T-helper 1 cell (primary cell): ENCODE measurements at places on chromosomes 1 and 21.

DNA sequence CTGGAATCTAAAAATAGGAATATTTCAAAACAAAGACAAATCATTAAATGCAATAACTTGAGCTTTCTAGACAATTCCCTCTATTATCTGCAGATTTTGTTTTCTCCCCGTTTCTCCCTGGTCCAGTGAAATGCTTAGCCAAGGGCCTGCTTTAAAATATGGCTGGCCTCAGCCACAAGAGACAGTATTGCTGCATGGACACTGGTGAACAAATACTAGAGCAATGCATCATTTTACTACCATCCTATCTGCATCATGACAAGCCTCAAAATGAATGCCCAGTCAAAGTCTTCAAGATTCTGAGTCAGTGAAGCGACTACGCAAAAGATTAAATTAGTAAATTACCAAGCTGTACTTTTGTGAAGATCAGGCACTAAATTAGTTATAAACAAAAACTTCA, 80.5 kb downstream of the ENAH start:
- no peak for DNase-seq

DNA sequence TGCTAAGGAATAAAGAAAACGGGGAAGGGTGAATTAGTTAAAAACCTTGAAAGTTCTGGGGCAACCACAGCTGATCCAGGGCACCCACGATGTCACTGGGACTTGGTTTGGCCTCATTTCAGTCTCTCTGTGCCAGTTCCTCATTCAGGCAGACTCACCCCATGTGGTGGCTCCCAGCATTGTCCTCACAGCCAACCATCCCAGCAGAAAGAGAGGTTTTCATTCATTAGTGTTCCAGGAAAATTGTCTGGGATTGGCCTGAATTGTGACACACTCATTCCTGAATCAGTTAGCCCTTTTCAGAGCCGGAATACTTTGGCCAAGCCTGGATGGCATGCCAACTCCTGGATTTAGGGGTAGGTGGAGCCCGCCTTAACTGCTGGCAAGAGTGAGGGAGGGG, 367.7 kb downstream of the PRDM2 start:
- DNase-seq = no peak

GRCh38 chr1:80158771-80159170, 1152.2 kb upstream of the ADGRL4 start:
- no peak for DNase-seq

DNA sequence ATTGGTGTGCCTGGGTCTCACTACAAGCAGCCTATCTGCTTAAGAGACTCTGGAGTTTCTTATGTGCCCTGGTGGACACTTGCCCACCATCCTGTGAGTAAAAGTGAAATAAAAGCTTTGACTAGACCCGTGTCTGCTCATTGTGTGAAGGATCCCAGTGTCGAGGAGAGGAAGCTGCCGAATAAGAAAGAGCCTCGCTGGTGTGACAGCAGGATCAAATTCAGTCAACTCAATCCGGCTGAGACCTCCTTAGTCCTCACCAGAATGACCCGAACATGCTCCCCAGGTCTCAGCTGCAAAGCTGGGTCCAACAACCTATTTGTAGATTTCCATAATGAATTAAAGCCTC, 14.8 kb downstream of the CD2 start:
- no peak for DNase-seq

GRCh38 chr1:201764166-201764565, 64.8 kb upstream of the IPO9 start:
- no peak for DNase-seq

- DNase-seq = no peak
Observed at GRCh38 chr1:97936976-97937375, 16.1 kb upstream of the DPYD start.

GRCh38 chr1:229641306-229641705, 15.3 kb downstream of the URB2 start:
- no peak for DNase-seq

DNA sequence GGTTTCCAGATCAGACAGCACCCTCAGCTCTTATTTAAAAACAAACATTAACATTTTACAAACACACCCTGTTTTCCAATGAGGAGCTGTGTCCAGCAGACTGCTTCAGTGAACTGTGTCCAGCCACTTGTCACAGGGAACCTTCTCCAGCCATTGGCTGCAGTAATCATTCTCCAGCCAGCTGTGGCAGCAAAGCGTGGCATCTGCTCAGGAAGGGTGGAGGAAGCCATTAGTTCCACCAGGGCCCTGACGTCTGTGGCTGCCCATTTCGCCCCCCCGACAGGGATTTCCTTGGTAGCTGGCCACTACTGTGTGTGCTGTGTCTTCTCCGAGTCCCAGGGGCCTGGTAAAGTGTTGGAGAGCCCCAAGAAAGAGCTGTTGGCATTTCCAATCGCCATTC, 62.9 kb upstream of the SELENON start:
- DNase-seq = no peak

GRCh38 chr1:43611950-43612349, 38.0 kb upstream of the KDM4A start:
- DNase-seq = no peak

DNA sequence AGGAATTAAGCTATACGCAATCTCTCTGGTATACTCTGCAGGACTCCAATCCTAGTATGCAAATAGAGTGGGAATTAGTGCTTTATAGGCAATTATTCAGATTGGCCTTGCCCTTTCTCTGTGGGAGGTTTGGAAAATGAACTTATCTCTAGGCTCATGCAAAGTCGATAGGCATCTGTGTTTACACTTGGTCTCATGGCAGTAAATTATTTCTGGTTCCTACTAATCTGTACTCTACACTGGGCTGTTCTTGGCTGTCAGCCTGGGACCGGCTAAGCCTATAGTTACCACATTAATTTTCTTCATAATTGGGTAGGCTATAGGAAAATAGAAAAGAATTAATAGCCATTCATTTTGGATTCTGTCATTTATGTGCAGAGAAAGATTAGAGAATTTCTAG, 544.6 kb downstream of the AMY1C start:
- DNase-seq = no peak

DNA sequence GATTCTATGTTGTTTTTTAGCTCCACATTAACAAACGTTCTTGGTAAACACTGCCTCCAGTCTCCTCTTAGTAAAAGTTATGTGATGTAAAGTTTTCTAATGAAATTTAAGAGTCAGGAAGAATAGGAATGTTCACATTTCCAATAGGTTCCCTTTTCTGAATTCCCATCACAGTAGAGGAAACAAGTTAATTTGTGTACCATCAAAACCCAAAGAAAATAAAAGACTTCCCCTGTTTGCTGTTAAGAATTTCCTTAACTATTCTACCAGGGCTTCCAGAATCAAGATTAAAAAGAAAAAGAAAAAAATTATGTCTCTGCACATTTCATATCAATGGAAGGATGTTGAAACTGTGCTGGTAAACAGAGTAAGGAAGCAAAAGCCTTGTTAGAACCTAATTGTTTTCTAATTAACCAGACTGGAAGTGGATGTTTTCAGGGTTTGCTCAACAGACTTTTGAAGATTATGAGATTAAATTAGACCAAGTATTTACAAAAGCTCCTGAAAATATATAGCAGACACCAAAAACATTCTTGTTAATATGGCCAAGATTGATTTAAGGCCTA, 43.4 kb upstream of the PALMD start:
- no peak for DNase-seq

GRCh38 chr1:192702212-192702902, 66.4 kb downstream of the RGS13 start:
- no peak for DNase-seq

GRCh38 chr1:15940110-15941043, 35.5 kb downstream of the ZBTB17 start:
- DNase-seq = no peak

- no peak for DNase-seq
Observed at GRCh38 chr1:23018661-23019093, 591 bp upstream of the KDM1A start.

GRCh38 chr1:9621032-9621431, 30.5 kb upstream of the PIK3CD start:
- DNase-seq = no peak

GRCh38 chr21:45826676-45827301, 154.8 kb upstream of the COL6A1 start:
- DNase-seq = no peak

DNA sequence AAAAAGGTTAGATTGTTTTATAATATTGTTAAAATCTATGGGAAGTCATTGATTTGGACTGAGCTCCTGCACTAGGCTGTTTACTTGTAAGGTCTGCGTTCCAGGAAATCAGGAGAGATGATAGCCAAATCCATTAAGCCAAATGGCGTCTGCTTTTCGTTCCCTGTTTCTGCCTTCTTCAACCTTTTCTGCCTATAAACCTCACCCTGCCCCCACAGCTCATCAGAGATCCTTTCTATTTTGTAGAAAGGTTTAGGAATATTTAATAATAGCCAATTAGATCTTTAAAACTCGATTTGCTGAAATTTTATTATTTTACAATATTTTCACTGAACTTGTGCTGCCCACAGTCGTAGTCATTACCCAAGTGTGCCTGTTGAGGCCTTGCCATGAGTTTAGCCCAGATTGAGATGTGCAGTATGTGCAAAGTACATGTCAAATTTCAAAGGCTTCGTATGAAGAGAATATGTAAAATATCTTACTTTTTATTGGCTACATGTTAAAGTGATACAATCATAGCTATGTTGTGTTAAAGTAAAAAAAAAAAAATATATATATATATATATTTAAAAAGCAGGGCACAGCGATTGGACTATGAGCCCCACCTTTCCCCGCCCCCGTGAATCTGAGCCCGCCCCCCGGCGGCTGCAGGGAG, 444 bp upstream of the IARS2 start:
- DNase-seq = no peak

- DNase-seq = no peak
Observed at GRCh38 chr1:40739455-40740008, 44.1 kb upstream of the KCNQ4 start.

DNA sequence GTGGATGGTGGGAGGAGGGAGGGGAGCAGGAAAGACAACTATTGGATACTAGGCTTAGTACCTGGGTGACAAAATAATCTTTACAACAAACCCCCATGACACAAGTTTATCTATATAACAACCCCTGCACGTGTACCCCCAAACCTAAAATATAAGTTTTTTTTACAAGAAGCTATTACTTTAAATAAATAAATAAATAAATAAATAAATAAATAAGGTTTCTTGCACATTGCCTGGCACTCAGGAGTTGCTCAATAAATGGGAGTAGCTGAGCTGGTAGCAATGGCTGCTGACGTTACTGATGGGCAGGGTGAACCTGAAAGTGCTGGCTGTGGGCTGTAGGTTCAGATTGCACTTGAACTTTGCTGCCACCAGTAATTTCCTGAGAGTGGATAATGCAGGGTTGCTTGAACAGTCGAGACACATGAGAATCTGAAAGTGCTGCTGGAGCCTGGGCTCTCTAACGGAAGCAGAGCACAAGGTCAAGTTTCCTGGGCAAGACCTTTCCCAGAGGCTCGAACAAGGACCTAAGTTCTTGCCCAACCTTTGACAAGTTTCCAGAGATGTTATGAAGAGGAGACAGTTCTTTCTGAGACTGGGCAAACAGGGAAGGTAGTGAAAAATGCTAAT, 14.8 kb upstream of the KCNE2 start:
- no peak for DNase-seq

GRCh38 chr21:41897700-41898099, 18.6 kb upstream of the PRDM15 start:
- DNase-seq = no peak

- DNase-seq = no peak
Observed at GRCh38 chr1:154992721-154993571, 440 bp upstream of the LENEP start.

DNA sequence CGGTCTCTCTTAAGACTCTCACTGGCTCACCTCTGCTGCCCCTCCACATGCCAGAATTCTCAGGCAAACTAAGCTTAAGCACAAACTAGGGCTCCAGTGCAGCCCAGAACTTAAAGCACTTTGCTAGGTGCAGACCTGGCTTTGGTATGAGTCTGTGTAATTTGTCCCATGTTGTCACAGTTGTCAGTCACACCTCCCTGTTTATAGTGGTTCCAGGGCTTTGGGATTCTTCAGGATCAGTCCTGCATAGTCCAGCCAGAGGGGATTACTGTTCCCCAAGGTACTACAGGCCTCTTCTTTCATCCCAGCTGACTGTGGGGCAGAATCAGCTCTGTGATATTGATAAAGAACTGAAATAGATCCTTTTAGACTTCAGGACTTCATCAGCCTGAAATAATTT, 105.0 kb upstream of the UBE2U start:
- no peak for DNase-seq

GRCh38 chr1:99110140-99111041, 105.7 kb upstream of the PLPPR5 start:
- DNase-seq = no peak

GRCh38 chr1:208203127-208203847, 40.9 kb downstream of the PLXNA2 start:
- no peak for DNase-seq

GRCh38 chr1:905071-905749, 18.5 kb upstream of the SAMD11 start:
- no peak for DNase-seq

- no peak for DNase-seq
Observed at GRCh38 chr1:118204105-118204504, 19.1 kb upstream of the SPAG17 start.

GRCh38 chr1:98005326-98006010, 84.6 kb upstream of the DPYD start:
- no peak for DNase-seq

GRCh38 chr1:44559330-44559729, 115.0 kb downstream of the TMEM53 start:
- no peak for DNase-seq

- DNase-seq = peak; percentile 53
Observed at GRCh38 chr1:154608397-154609270, 648 bp upstream of the ADAR start.

- no peak for DNase-seq
Observed at GRCh38 chr1:193472838-193473398, 286.5 kb upstream of the B3GALT2 start.

- no peak for DNase-seq
Observed at GRCh38 chr1:1433804-1434130, 1.7 kb upstream of the VWA1 start.

- no peak for DNase-seq
Observed at GRCh38 chr1:152873495-152873894, 4.6 kb upstream of the SMCP start.

- no peak for DNase-seq
Observed at GRCh38 chr21:32930673-32931072, 95.1 kb upstream of the OLIG2 start.

GRCh38 chr1:228906223-228906860, 171.1 kb downstream of the RHOU start:
- no peak for DNase-seq

DNA sequence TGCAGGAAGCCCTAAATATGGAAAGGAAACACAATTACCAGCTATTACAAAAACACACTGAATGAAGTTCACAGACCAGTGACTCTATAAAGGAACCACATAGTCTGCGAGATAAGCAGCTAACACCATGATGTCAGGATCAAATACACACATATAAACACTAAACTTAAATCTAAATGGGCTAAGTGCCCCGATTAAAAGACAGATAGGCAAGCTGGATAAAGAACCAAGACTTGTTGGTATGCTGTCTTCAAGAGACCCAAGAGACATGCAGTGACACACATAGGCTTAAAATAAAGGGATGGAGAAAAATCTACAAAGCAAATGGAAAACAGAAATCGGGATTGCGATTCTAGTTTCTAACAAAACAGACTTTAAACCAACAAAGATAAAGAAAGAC, 121.9 kb downstream of the SLC5A9 start:
- DNase-seq = no peak
